GM23338 (cell line): ENCODE measurements at places on chromosomes 1 and 21.

DNA sequence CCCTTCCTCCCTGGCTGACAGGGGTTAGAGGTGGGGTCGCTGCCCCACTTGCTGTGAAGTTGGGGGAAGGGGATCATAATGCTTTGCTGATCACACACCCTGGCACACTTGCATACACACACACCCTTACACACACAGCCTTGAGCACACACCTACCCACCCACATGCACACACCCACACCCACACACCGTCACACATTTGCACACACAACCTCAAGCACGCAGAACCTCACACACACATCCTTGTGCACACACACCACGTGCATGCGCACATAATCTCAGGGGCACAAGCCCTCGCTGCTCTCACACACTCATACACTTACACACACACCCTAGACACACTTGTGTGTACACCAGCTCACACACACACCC lies 16.4 kb upstream of the TNFRSF8 start:
- H3K4me1 ChIP-seq: peaks cover 3% of the 10 kb centered on the region; the same call in 1 of the 2 replicates
- no peak for DNase-seq
- no peak overlapping the region for H3K27ac ChIP-seq

DNA sequence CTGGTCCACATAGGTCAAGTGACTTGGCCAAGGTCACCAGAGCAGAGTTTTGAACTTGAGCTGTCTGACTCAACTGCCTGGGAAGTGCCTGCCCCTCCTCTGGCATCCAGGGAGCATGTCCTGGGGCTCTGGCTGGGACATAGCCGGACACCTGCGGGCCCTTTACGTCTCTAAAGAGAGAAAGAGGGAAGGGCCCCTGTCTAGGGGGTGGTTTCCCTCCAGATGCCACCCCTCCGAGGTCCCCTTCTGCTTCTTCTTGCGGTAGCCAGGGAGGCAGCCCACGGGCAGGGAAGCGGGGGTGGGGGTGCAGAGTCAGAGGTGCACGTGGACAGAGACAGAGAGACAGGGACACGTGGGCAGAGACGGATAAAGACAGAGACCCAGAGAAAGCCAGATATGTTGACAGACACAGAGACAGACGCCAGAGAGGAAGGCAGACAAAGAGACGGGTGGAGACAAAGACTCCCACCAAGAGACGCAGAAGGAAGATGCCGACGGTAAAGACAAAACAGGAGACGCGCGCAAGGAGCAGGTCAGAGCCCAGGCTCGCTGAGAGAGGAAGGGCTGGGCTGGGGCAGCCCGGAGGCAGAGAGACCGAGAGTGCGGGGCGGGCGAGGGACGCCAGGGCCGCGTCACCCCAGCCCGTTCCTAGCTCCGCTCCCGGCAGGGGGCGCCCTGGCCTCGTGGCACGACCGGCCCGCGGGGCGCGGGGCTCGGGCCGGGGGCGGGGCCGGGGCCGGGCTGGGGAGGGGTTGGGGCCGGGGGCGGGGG lies 458 bp upstream of the ALPL start:
- H3K4me3 ChIP-seq: peak overlapping the region; percentile 55
- peaks cover 12% of the 10 kb centered on the region for H3K27me3 ChIP-seq
- H3K4me1 ChIP-seq: peaks cover 27% of the 10 kb centered on the region
- H3K27ac ChIP-seq: no peak overlapping the region
- H3K36me3 ChIP-seq: no peaks in the 10 kb centered on the region

DNA sequence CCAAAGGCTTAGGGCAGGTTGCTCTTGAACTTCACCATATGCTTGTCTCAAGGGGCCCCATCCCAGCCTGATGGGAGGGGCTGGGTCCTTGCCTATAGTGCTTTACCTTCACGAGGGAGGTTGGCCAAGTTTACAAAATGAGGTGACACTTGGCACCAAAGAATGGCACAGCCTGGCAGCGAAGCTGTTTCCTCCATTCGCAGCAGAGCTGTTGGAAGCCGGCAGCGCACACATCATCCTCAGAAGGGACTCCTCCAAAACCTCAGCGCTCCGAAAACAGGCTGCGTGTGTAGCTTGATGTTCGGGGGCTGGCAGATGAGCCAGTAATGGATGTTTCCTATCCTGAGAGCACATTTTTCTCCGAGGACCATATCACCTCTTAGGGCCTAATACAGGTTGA lies 116.8 kb downstream of the KAZN start:
- no peak overlapping the region for H3K4me3 ChIP-seq
- no peaks in the 10 kb centered on the region for H3K27me3 ChIP-seq
- DNase-seq: no peak
- H3K36me3 ChIP-seq: no peaks in the 10 kb centered on the region

GRCh38 chr1:206833106-206833680 lies 32.2 kb upstream of the IL20 start:
- no peaks in the 10 kb centered on the region; the same call in 1 of the 2 replicates for H3K4me1 ChIP-seq
- H3K27me3 ChIP-seq: no peaks in the 10 kb centered on the region
- H3K4me3 ChIP-seq: no peak overlapping the region
- H3K36me3 ChIP-seq: no peaks in the 10 kb centered on the region
- DNase-seq: no peak
- H3K27ac ChIP-seq: no peak overlapping the region

GRCh38 chr1:207025146-207025880 lies 7.2 kb downstream of the C1orf116 start:
- DNase-seq: peak; percentile 65
- H3K4me3 ChIP-seq: 0 out of 2 replicates have a peak overlapping the region, but pooled peaks have one; percentile 23
- no peaks in the 10 kb centered on the region for H3K27me3 ChIP-seq
